Foreskin keratinocyte (primary cell): ENCODE measurements at places on chromosomes 5 and 9. TPM values are rescaled to one million over a fixed set of nuclear protein-coding genes. Genes with fewer than 3 reads are reported as not detected.

Gene LCN9
- not detected in 2 replicates for total RNA-seq

- no peak for DNase-seq
These were observed 79.0 kb downstream of the SPRY4 start for GRCh38 chr5:142245786-142246185.

Gene TSTD2
- total RNA-seq: 11.1 and 11.7 TPM in 2 replicates

GRCh38 chr9:16074963-16075362 is 522.1 kb downstream of the CCDC171 start:
- no peak for DNase-seq

GRCh38 chr5:1246711-1247431 is 21.7 kb downstream of the SLC6A18 start:
- no peak for DNase-seq

Gene C1QTNF2
- 0.25 and 0.37 TPM in 2 replicates for total RNA-seq

- no peak for DNase-seq
These were observed 86.1 kb downstream of the SH3TC2 start for GRCh38 chr5:148976569-148977381.

Gene PCDHGA4
- 0.04 and 0.07 TPM in 2 replicates for total RNA-seq
